Kidney epithelial cell (primary cell): ENCODE measurements at places on chromosomes 11 and 22.

DNA sequence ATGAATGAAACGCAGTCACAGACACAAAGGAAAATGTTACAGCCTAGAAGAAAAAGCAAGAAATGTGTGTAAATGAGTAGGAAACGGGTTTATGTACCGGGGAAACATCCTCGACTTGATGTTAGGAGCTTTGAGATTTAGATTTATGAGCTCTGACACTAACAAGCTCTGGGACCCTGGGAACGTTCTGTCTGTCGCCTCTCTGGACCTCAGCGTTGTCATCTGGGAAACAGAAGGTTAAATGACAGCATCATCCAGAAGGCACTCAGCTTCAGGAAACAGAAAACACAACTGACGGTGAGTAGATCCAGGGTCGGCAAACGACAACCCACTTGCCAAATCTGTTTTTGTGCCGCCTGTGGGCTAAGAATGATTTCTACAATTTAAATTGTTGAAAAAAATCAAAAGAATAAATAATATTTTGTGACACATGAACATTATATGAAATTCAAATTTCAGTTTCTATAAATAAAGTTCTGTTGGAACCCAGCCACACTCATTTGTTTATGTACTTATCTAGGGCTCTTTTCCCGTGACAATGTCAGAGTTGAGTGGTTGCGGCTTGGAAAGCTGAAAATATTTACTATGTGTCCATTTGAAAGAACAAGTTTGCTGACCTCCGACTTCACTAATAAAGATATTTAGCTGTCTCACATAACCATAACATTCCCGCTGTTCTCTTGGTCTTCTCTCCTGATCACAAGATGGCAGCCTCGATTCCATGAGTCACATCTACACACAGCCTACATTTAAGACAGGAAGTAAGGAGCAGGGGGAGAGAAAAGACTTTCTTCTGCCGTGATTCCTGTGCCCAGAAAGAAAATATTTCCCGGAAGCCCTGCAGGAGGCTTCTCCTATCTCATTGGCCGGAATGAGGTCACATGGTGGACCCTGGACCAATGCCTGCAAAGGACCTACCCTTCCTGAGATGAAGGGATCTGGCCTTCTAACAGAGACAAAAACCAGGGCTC, 47.1 kb upstream of the SYT13 start:
- no peak for DNase-seq

- DNase-seq = peak; percentile 76
Observed at GRCh38 chr22:38981992-38982927, at the start of gene APOBEC3B. APOBEC3B (plus strand) TSS chr22:38982347; CDS start chr22:38982454, 107 bp downstream.

DNA sequence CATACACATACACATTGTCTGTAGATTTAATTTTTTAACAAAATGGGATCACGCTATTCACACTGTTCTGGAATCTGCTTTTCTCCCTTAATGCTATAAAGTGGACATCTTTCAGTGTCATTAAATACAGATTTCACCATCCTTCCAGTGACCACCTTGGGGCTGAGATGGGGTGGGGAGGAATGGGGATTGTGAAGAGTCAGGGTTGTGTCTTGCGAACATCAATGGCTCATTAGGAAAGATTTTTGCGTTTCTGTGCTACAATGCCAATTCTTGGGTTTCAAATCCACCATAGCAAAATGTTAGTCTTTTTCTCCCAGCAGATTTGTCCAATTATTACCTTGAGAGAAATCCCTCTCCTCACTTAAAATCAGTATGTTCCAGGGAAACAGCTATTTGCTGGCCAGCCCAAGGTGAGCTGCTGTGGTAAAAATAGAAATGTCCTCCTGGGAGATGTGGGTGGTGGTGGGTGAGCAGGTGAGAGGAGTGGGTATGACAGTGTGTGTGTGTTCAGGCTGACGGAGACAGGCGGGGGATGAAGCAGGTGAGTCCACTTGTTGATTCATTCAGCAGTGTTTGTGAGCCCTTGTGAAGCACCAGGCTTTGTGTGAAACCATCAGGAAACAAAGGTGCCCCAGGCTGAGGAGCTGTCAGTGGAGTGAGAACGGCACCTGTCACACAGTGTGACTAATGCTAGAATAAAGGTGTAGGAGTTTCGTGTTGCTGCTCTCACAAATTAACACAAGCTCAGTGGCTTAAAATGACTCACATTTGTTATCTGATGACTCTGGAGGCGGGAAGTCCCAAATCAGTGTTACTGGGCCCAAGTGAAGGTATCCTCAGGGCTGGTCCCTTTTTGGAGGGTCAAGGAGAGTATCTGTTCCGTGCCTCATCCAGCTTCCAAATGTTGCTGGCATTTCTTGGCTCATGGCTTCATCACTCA, 1.7 kb upstream of the CBX6 start:
- DNase-seq = no peak

GRCh38 chr11:64753380-64754123, 6.2 kb downstream of the PYGM start:
- DNase-seq = no peak

DNA sequence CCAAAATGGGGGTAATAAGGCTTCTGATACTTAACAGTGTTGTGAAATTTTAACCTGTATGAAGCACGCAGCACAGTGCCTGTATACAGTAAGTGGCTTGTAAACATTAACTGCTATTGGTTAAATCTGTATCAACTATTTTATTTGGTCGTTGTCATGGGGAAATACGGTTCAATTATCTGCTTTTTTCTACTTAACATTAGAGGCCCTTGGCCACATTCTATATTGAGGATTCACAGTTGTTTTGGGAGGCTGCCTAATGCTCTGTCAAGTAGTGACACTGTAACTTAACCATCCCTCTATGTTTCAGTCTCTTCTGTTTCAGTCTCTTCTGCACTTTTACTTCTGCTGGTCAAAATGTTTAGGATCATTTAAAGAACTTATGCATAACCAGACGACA, 95.6 kb downstream of the LDLRAD3 start:
- no peak for DNase-seq

DNA sequence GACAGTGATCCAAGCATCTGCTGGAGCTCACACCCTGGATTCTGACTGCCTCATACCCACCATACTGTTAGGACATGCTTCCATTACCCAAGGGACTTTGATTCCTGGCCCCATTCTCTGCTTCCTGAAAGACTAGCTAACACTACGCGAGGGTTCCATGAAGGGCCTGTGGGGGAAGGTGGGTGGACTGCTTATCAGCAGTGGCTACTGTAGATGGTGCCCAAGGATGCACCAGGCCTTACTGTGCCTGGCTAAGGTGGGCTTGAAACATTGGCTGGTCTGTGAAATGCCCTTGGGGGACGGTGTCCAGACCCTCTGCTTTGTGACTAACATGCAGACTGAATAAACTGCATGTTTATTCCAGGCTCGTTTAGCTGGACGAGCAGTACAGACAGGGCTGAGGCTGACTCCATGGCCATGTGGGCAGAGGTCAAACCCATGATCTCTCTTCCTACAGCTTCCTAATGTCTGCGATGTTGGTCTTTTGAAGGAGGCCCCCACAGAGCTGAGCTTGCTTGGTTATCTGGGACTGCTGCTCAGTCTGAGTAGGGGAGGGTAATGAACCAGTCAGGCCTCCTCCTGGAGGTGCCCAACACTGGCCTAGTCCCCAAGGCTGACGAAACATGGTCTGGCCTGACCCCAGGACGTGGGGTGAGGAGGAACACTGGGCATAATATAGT, 48.3 kb upstream of the PHOX2A start:
- no peak for DNase-seq

DNA sequence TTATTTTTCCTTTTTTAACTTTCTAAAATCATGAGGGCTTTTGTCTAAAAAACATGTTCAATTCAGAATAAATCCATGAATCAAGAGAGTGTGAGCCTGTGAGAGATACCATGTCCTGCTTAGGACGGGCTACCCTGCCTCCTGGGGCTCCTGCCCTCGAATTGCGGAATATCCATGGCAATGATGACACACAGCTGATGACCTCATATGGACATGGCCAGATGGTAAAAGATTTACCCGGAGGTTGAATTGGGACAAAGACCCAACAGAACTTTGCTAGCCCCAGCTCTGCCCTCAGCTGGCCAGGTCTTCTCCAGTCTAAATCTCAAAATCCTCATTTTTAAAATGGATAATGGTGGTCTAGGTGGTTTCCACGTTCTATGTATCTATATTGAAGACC, 538.1 kb upstream of the API5 start:
- no peak for DNase-seq

GRCh38 chr11:108713076-108713790, 48.4 kb downstream of the DDX10 start:
- DNase-seq = no peak

DNA sequence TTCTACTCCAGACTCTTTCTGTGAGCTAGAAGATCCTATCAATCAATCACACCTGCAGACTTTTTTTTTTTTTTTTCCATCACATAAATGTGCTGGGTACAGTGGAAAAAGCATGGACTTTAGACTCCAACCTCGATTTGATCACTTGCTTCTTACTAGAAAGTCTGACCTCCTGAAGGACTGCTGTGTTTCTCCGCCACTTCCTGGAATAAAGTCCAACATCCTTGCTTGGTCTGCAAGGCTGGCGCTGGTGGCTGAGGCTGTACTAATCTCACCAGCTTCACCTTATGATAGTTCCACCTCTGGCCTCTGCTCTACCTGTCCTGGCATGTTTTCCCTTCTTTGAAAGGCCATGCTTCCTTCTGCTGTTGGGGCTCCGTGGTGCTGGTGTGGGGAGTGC, 60.9 kb upstream of the SESN3 start:
- no peak for DNase-seq

DNA sequence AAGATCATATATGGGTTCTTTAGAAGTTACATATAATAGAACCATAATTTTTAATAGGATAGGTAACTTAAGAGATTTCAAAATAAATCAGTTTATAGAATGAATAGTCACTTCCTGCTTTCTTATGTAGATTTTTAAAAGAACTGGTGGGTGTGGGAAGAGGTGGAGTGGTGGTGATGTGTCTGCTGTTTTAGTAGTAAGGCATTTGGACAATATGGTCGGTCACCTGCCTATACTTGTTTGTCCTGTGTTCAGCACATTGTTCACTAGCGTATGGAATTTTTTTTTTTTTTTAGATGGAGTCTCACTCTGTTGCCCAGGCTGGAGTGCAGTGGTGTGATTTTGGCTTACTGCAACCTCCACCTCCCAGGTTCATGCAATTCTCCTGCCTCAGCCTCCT, 39.3 kb downstream of the CCDC81 start:
- DNase-seq = no peak

GRCh38 chr11:31995032-31995431, 95.8 kb upstream of the RCN1 start:
- DNase-seq = no peak

DNA sequence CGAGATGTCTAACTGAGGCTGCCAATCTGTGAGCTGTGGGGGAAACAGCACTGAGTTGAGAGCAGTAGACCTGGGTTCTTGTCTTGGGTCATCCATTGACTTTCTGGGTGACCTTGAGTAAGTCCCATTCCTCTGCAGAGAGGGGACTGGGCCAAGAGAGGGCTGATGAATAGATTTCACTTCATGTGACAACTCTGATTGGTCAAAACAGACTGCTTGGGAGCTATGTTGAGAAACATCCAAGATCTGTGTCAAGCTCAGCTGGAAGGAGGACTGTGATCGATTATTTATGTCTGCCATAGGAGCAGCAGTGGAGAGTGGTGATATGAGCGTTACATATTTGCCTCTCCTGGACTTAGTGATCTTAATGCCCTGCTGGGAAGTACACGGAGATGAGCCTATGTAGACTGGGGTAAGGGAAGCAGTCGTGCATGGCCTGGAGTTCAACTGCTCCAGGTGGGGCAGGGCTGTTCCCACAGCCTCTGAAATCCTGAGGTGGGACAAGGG, 47.7 kb downstream of the OTOG start:
- DNase-seq = no peak

- peak; percentile 93 for DNase-seq
Observed at GRCh38 chr11:36431429-36432092, 78.5 kb downstream of the TRAF6 start.

DNA sequence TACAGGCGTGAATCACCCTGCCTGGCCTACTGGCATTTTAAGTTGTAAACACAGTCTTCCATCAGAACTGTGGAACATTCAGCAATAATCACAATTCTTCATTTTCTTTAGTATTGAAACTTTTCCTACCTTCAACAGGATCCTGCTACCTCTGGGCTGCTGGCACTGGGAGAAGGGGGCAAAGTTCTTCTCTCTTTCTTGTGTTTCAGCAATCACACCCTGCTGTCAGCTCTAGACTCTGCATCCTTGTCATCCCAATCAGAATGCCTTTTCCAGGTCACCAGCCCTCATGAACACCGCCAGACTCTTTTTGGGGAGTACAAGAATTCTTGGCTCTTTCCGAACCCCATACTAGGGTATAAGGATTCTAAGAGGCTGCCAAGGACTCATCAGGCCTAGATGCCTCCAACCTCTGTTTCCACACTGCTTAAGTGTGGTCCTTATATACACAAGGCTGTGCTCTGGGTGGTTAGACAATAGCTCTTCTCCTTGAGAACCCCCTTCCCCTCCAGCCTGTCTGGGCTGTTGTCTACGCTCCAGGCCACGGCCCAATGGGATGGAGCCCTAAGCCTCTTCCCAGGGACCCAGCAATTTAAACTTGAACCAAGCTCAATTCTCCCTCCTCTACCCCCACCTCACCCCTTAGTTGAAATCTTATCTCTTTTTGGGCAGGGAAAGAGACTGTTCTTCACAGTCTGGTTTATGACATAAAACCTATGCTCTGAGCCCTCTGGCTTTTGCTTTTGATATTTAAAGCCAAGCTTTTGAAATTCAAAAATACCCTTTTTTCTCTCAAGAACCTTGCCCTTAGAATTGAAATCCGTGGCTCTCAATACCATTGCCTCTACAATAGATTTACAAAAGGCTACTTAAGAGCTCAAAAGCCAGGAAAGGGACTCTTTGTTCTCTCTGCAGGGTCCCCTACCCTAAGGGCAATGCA, 327.4 kb downstream of the BUD13 start:
- no peak for DNase-seq

DNA sequence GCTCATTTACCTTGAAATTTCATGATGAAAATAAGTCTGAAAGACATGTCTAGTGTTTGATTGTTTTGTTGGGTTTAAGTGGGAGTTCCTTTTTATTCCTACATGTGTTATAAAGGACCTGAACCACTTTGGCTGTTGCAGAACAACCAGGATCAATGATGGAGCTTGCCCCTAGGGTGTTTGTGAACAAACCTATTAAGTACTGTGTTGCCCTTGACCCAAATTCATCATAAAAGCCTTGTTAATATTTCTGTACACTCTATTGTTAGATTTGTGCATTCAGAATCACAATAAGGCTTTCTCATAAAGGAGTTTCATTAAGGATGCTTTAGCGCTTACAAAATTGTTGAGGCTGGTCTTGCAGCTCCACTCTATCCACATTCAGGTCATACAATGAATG, 452.6 kb downstream of the NELL1 start:
- no peak for DNase-seq
